Activated T-helper 2 cell treated with anti-CD3 and anti-CD28 coated beads, Interferon-gamma antibody, Interleukin-2, Interleukin-4, amounts not matched to agents 10 μg/mL and 5 μg/mL and 100 μg/mL, durations not matched to agents 14 hours and 24 hours and 36 hours (primary cell): ENCODE measurements at places on chromosomes 3 and 15. TPM values are rescaled to one million over a fixed set of nuclear protein-coding genes. Genes with fewer than 3 reads are reported as not detected.
A peak's percentile ranks its signal among the peaks of the same experiment; 100 is the strongest.

The CCRL2 gene
- total RNA-seq = 1.2 and 1.6 TPM in 2 replicates

DNA sequence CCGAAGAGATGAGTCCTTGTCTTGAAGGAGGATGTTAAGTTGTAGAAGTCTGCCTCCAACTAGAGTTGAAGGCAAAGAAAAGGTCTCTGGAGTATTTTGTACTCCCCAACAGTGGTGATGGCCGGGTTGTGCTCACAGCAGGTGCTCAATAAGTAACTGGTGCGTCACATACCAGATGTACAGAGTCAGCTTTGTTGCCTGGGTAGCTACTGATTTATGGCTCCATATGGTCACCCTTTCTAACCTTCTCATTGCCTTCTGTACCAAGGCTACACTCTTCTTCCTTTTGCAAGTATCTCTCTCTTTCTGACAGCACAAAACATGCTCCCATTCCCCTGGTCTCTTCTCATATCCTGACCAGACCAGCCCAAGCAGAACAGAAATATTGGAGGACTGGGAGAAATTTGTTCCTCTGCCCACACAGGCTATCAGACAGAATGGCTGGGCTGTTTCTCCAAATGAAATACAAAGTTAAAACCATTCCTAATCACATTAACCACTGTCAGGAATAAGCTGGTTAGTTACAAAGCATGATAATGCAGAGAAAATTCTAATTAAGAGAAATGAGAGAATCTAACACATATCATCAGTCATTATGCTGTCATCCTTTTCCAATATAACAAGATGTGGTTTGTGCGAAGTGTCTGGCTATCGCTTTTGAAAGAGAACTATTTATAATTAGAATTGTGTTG lies 150.1 kb upstream of the LRRN1 start:
- no peak overlapping the region for H3K27ac ChIP-seq
- H3K4me3 ChIP-seq = no peak overlapping the region
- no peaks in the 10 kb centered on the region for H3K27me3 ChIP-seq
- no peak for DNase-seq

The DGKG gene
- total RNA-seq = 0.05 TPM in 2 replicates

DNA sequence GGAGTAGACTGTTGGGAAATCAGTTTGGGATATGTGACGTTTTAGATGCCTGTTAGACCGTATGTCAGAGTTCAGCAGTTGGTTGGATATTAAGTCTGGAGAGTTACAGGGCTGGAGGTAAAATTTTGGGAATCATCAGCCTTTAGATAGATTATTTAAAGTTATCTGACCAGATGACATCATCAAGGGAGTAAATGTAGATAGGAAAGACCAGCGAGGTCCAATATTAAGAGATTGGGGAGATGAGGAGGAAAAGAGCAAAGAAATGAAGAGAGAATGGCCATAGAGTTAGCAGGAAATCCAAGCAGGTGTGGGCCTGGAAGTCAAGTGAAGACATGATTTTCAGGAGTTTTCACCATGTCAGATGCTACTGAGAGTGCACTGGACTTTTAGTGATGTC lies 3.1 kb downstream of the NDUFB4 start:
- peaks cover 20% of the 10 kb centered on the region for H3K36me3 ChIP-seq
- no peak overlapping the region for H3K4me3 ChIP-seq
- H3K4me1 ChIP-seq = peaks cover 9% of the 10 kb centered on the region

The DOCK3 gene
- 1.1 and 1.4 TPM in 2 replicates for total RNA-seq

DNA sequence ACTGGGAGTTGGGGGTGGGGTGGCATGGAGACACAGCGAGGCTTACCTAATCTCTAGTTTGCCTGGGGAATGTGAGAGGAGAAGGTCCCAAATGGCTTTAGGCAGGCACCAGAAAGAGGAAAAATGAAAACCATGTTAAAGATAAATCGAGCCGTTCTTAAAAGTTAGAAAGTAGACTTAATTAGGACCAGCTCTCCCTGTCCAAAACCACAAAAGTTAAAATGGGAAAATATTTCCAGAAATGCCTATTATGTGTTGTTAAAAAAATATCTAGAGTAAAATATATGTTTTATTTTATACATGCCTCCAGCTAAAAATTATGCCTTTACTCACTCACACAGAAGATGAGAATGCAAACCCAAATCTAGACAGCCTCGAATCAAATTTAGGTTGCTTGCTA lies 50.1 kb downstream of the LRTM1 start:
- no peaks in the 10 kb centered on the region for H3K4me1 ChIP-seq
- no peak for DNase-seq
- H3K36me3 ChIP-seq = no peaks in the 10 kb centered on the region
- H3K27ac ChIP-seq = no peak overlapping the region

The PARP15 gene
- total RNA-seq = 14.4 and 16.1 TPM in 2 replicates

DNA sequence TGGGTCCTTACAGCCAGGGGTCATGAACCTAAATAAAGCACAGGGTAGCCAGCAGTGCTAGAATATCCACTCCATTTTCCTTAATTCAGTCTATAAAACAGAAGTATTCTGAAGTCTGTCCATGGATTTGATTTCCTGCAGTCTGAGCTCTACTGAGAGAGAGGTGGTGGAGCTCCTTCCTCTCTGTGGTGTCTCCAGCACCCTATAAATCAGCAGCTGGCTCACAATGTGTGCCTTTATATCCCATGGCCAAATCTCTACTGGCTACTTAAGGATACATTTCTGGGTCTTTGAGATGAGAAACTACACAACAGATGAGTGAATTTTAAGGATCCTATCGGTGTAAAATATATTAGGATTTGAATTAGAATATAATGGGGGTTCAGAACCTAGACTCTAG lies 339.9 kb upstream of the RBMS3 start:
- H3K4me1 ChIP-seq = peaks cover 19% of the 10 kb centered on the region
- H3K36me3 ChIP-seq = no peaks in the 10 kb centered on the region
- no peak overlapping the region for H3K4me3 ChIP-seq
- H3K27ac ChIP-seq = no peak overlapping the region

The GOLGA8S gene
- 0.16 and 0.39 TPM in 2 replicates for total RNA-seq

GRCh38 chr3:160945336-160945735 lies 159.8 kb downstream of the B3GALNT1 start:
- no peak for DNase-seq
- peaks cover 8% of the 10 kb centered on the region for H3K27me3 ChIP-seq
- no peaks in the 10 kb centered on the region for H3K36me3 ChIP-seq
- H3K4me1 ChIP-seq = peaks cover 7% of the 10 kb centered on the region

DNA sequence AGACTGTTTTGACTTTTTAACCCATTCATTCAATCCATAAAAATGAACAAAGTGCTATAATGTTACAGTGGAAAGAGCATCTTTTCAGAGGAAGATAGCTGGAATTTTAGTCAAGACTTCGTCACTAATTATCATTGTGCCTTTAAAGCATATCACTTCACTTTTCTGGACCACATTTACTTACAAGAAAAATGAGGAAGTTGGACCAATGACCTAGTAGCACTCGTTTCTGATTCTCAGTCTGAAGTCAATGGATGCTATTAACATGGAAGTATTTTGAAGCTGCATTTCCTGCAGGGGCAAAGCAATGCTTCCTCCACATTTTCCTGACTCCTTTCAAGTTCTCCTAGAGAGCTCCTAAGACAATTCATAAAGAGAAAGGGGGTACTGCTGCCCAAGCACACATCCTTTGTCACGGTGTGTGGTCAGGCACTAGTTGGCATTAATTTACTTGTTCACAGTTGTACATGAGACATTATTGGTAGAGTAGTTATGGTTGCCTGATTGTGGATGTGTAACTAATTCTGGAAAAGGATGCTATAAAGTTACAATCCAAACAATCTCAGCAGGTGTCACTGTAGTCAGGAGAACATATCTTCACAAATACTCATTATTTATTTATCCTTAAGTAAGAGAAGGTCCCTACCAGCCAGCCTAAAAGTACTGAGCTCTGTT lies 1049.1 kb downstream of the FHIT start:
- H3K27me3 ChIP-seq = no peaks in the 10 kb centered on the region
- no peak overlapping the region for H3K4me3 ChIP-seq
- no peak for DNase-seq
- H3K27ac ChIP-seq = no peak overlapping the region
- H3K36me3 ChIP-seq = no peaks in the 10 kb centered on the region
- H3K4me1 ChIP-seq = no peaks in the 10 kb centered on the region

The GPR62 gene
- not detected in 2 replicates for total RNA-seq

DNA sequence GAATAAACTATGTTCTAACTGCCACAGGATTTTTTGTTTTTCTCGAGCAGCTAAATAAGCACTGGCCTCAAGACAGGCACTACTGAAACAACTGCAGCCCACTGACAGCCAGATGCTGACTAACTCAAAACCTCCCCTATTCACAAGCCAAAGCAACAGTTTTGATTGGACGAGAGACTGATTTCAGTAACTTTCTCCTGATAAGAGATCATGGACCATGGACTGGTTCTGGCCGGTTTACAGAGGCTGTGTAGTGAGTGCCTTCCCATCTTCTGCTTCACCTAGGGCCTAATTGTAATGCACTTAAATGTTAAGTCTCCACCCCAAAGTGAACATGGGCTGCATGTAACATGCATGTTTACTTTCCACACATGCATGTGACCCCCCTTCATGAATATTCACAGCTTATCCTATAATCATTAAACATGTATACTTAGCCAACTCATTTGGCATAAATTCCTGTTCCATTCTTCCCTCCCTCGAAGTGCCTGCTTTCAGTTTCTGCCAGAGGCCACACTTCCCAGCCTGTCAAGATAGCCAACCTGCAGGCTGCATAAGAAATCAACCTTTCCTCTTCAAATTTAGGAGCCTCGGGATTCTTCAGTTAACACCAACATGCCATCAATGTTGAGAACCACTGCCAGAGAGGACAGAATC lies 108.2 kb downstream of the ULK4 start:
- H3K4me1 ChIP-seq = peaks cover 7% of the 10 kb centered on the region
- no peaks in the 10 kb centered on the region for H3K36me3 ChIP-seq
- no peak overlapping the region for H3K4me3 ChIP-seq
- DNase-seq = no peak
- no peak overlapping the region for H3K27ac ChIP-seq
- H3K27me3 ChIP-seq = no peaks in the 10 kb centered on the region

The IP6K1 gene
- total RNA-seq = 36.9 and 40.7 TPM in 2 replicates

DNA sequence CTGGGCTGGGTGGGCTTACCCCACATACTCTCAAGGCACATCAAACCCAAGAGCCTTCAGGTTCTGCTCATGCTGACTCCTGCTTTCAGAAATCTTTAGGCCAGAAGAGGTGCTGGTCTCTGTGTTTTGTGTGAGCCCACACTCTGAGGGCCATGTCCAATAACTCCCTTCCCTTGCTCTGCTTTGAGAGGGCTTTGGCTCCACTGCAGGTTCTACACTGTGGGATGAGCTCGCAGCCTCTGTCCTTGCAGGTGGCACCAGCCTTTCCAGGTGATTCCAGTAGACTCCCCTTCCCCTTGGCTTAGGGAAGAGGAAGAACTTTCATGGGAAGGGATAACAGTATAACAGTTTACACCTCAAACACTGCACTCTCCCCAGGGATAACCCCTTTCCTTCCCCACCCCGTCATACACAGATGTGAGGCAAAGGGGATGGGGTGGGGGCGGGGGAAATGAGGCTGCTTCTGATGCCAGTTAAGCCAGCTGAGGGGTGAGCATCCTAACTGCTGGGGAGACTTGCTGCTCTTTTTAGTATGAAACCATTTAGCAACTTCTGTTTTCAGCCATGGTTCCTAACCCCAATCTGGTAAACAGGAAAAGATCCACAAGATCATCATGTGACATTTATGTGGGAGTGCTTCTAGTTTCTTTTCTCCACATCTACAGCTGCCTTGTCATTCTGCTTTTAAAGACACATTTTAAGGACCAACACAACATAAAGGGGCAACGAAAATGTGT lies 262.4 kb downstream of the SLC9A9 start:
- H3K4me3 ChIP-seq = no peak overlapping the region
- no peak for DNase-seq
- no peaks in the 10 kb centered on the region for H3K36me3 ChIP-seq

- no peaks in the 10 kb centered on the region for H3K27me3 ChIP-seq
- H3K4me3 ChIP-seq = no peak overlapping the region
- DNase-seq = no peak
- no peaks in the 10 kb centered on the region for H3K36me3 ChIP-seq
Measured at GRCh38 chr3:7263347-7264195, 402.7 kb downstream of the GRM7 start.

The CFAP100 gene
- not detected in 2 replicates for total RNA-seq

DNA sequence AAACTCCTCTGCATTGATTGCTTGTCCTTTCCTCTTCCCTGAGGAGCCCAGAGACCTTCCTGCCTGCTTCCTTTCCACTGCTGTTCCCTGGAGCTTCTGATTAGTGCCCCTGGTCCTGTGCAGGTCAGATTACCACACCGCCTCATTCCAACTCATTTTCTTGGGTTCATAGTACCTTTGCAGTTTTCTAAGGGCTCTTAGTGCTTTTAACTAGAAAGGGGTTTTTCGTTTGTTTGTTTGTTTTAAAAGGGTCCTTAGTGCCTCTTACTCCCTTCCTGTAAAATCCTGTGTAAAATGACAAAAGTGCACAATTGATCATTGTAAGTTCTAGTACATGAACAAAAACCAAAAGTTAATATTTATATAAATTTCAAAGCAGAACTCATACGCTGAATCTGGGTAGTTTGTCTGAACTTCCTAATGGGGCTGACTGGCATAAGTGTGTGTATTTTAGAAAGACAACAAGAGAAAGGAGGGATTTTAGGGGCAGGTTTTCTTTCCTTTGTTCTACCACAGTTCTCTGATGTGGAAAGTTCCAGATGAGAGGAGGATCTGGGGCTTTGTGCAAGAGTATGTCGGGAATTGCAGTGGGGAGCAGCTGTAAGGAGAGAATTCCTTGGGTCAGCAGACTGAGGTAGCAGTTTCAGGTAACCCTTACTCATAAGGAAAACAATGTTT lies 30.6 kb downstream of the SNRK start:
- no peak overlapping the region for H3K27ac ChIP-seq
- no peaks in the 10 kb centered on the region for H3K27me3 ChIP-seq
- DNase-seq = no peak
- no peak overlapping the region for H3K4me3 ChIP-seq
- H3K36me3 ChIP-seq = peaks cover 63% of the 10 kb centered on the region
- peaks cover 23% of the 10 kb centered on the region for H3K4me1 ChIP-seq

- no peaks in the 10 kb centered on the region for H3K27me3 ChIP-seq
- no peak for DNase-seq
- H3K27ac ChIP-seq = no peak overlapping the region
- H3K36me3 ChIP-seq = no peaks in the 10 kb centered on the region
- H3K4me3 ChIP-seq = no peak overlapping the region
- no peaks in the 10 kb centered on the region for H3K4me1 ChIP-seq
Measured at GRCh38 chr3:62404321-62404720, 31.0 kb upstream of the FEZF2 start.

- H3K4me3 ChIP-seq = no peak overlapping the region
- peaks cover 4% of the 10 kb centered on the region for H3K36me3 ChIP-seq
- no peak for DNase-seq
Measured at GRCh38 chr3:105904678-105905284, 36.0 kb upstream of the CBLB start.

DNA sequence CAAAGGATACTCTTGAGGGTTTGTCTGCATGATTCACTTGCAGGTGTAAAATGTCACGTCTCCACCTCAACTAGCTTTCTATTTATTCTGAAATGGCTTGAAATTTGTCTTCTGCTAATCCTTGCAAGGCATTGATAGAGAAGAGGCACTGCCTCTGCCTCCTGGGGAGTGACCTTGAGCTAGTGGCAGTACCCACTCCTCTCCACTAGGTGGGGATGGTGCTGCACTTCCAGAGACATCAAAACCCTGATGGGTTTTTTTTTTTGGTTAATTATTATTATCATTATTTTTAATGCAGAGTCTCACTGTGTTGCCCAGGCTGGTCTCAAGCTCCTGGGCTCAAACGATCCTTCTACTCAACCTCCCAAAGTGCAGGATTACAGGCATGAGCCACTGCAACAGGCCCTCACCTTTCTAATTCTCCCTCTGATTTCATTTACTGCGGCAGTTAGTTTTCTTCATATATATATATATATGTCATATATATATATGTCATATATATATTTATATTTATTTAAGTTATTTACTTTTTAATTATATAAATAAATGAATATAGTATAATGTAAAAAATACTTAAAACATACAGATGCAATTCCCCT lies 117.6 kb upstream of the EIF1B start:
- H3K4me3 ChIP-seq = no peak overlapping the region
- no peaks in the 10 kb centered on the region for H3K4me1 ChIP-seq
- peak; percentile 24 for DNase-seq
